ENCODE measurements at places on chromosomes 3 and 15. TPM values are rescaled to one million over a fixed set of nuclear protein-coding genes. Genes with fewer than 3 reads are reported as not detected.

DNA sequence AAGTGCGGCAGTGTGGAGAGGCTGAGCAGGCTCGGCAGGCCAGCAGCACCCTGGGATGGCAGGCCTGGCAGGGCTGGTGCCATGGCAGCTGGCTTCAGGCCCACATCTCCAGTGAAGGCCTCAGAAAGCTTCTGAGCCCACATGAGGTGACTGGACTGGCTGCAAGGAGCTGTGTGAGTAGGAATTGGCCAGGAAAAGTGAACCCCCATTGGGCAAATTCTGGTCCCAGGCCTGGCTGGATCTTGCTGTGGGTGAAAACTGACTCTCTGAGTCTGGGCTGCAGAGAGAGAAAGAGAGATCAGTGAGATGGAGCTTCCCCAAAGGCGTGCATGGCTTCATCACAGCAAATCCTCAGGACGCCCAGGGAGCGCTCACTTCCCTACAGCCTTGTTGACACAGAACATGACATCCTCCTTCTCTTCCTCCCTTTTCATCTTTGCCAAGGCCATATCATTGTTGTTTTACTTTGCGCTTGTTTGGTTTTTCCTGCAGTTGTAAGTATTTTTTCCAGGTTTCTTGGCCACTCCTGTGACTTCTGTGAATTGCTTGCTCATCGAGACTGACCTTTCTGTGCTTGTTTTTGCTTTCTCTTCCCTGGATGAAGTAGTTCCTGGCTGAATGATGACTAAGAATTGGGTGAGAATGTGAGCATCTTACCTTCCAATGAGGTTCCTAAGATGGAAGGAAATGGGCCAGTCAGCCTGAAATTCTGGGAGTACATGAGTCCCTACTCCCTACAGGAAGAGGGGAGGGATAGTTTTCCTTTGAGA is 299.1 kb downstream of the TLE3 start:
- no peak for DNase-seq

DNA sequence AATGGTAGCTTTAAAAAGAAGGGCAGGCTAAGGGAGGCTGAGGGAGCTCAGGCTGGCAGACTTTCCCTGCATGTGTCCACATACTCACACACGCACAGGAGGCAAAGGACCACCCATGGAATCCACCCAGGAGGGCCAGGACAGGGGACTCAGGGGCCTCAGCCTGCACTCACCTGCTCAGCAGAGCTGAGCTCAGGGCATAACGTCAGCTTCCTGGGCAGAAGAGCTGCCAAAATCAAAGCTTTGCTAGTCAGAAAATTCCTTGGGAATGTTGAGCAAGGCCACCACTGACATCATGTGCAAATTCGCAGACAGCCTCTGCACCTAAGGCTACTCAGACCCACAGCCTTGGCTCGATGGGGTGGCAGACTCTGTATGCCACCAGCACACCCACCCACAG is 16.4 kb upstream of the ALAS1 start:
- no peak for DNase-seq

DNA sequence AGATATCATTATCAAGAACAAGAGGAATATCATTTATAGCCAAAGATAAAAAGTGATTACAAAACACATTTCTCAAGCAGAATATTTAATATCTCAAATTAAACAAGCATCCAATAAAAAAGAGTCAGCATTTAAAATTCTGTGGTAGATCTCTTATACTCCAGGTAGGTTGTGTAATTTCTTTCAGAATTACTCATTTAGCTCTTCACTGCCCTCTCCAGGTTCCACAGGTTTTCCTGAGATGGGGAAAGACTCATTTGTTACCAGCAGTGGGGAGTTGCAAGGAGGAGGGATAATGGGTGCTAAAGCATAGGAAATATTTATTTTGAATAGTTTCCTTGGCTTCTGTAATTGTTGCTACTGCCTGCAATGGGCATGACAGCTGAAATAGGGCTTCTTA is 83.1 kb upstream of the RASGRP1 start:
- peak; percentile 5 for DNase-seq

Gene GOLGA6A
- not detected for total RNA-seq

Gene NAALADL2
- total RNA-seq: 14.8 TPM

Gene RBMS3
- total RNA-seq: 32.2 TPM

Gene MUSTN1
- 78.0 TPM for total RNA-seq

- DNase-seq: peak; percentile 72
These were observed 57.9 kb downstream of the TRAK1 start for GRCh38 chr3:42148982-42149432.

Gene EMC7
- total RNA-seq: 35.5 TPM

Gene LSAMP
- 0.03 TPM for total RNA-seq

GRCh38 chr3:14461748-14462324 is 59.4 kb downstream of the SLC6A6 start:
- DNase-seq: peak; percentile 71

DNA sequence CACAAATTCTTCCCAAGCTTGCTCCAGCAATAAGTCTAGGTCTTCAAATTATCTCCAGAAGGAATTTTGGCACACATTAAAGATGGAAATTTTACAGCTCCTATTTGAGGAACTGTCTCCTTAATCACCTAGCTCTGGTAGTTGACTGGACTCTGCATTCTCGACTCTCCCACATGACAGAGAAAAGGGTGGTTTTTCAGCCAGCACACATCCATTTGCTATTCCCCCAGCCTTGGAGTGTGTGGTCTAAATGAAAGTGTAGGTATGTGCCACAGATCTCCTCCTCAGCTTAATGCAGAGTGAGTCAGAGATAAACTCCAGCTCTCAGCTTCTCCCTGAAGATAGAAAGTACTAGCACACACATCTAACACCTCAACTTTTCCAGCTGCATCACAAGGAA is 62.2 kb upstream of the ALCAM start:
- DNase-seq: no peak

Gene PPP2R3A
- 21.6 TPM for total RNA-seq

DNA sequence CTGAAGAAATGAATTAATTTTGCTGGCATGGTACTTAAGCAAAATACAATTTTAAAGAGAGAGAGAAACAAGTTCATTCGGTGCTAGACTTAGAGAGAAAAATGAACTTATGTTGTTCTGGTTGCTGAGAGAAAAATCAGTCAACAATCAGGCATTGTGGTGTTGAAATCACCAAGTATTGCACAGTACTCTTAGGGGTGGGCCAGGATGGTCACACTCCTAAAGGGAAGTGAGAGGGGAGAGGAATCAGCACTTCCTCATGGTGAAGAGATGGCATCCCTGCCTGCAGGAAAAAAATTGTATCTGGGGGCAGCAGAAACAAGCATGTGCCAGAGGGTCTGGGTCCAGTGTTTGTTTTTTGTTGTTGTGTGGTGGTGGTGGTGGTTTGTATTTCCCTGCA is 7.0 kb upstream of the DMXL2 start:
- no peak for DNase-seq

DNA sequence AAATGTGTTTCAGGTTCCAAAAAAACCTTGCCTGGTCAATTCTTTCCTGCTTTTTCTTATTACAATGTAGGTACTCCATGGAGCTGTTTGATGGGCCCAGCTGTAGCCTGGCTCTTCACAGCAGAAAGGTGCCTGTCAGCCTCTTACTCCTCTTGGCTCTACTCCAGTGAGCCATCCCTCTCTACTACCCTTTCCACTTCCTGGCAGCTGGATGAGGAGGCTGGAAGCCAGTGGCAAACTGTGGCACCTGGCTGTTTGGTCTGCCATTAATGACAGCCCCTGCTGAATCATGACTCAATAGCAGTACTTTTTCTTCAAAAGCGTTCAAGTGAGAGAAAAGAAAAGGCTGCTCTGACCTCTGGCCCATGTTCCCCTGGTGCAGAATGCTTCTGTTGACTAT is 618.1 kb downstream of the PYDC2 start:
- DNase-seq: peak; percentile 21

GRCh38 chr3:53657651-53658050 is 163.2 kb downstream of the CACNA1D start:
- DNase-seq: no peak

DNA sequence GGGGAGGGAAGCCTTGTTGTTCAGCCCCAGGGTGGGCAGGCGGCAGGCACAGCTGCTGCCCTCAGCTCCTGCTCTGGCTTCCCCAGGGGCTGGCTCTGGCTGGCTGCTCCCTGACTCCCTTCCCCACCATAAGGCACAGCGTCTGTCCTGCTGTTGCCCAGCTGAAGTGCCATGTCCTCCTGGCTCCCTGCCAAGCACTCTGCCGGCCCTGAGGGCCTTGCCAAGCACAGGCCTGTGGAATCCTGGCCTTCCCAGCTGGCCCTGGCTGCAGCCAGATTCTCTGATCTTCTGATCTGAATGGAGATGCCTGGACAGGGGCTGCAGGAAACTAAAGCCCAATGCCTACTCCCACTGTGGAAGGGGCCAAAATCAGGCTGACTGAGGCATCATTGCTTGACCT is 1.1 kb downstream of the IQCF6 start:
- DNase-seq: peak; percentile 49

GRCh38 chr15:63940966-63941620 is 105.2 kb downstream of the DAPK2 start:
- no peak for DNase-seq

Gene AQP9
- total RNA-seq: 0.13 TPM

DNA sequence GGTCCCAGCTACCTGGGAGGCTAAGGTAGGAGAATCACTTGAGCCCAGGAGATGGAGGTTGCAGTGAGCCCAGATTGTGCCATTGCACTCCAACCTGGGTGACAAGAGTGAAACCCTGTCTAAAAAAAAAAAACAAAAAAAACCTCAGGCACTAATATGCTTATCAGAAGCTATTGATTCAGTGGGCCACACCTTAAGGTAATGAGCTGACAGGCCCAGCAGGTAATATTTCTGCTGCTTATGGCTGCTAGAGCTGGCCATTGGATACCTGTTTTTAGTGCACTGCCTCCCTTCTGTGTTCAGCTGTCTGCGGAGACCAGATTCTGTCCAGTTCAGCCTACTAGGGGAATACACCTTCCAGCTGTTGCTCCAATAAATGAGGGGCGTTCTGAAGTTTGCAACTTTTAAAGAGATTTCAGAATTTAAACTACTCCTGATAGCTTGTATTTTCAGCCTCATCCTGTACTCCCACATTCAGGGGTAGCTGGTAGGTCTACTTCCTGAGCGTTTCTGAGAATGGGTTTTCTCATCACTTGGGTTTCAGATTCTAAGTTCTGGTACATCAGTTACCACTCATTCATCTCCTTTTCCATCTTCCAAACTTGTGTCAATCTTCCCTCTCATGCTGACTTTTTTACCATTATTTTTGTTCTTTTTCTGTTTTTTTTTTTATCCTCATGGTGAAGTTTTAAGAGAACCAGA is 69.0 kb downstream of the ATP11B start:
- no peak for DNase-seq

GRCh38 chr3:67044295-67044694 is 46.2 kb downstream of the KBTBD8 start:
- DNase-seq: no peak

DNA sequence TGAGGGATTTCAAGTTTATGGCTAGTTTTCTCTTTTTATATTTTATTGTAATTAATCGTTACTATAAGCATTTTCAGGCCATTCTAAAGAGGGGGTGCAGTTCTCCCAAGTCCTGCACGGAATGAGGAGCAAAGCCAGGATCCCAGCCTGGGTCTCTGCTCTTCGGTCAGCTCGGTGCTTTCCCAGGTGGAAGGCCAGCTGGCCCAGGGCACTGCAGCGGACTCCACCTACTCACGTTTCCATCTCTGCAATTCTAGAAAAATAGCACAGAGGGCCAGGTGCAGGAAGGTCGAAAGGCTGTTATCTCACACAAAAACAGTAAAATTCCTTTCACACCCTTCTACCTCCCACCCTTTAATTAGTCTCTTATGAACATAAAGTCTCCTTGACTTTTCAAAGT is 59.5 kb upstream of the HES1 start:
- DNase-seq: no peak

DNA sequence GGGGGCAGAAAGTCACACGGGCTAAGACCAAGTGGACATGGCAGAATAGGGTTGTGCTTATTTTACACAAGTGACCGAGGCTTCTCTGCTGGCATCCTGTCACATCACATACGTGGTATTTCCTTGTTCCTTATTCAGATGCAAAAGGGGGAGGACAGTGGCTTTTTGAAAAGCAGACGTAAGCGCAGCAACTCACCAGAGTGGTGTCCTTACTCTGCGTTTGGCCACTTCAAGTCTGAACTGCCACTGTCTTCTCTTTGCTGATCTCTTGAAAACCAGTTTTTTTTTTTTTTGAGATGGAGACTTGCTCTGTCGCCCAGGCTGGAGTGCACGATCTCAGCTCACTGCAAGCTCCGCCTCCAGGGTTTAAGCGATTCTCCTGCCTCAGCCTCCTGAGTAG is 113.2 kb downstream of the SOX2 start:
- DNase-seq: no peak

GRCh38 chr15:53910236-53910849 is 67.9 kb upstream of the UNC13C start:
- DNase-seq: no peak

GRCh38 chr3:139124197-139124596 is 79.5 kb upstream of the PRR23C start:
- no peak for DNase-seq

GRCh38 chr3:158097081-158097592 is 9.1 kb downstream of the SHOX2 start:
- DNase-seq: no peak

Gene SLCO3A1
- total RNA-seq: not detected

GRCh38 chr3:186492385-186492984 is 51.7 kb downstream of the CRYGS start:
- DNase-seq: no peak

GRCh38 chr15:76799760-76800159 is 105.4 kb downstream of the SCAPER start:
- DNase-seq: peak; percentile 9

Data from myocyte (in vitro differentiated cells).